Psoas muscle (tissue), 8 donors: ENCODE measurements at places on chromosomes 5 and 9. TPM values are rescaled to one million over a fixed set of nuclear protein-coding genes. Genes with fewer than 3 reads are reported as not detected.
A peak's percentile ranks its signal among the peaks of the same experiment; 100 is the strongest.

Gene SHOC1
- polyA plus RNA-seq, result 0.03 TPM

DNA sequence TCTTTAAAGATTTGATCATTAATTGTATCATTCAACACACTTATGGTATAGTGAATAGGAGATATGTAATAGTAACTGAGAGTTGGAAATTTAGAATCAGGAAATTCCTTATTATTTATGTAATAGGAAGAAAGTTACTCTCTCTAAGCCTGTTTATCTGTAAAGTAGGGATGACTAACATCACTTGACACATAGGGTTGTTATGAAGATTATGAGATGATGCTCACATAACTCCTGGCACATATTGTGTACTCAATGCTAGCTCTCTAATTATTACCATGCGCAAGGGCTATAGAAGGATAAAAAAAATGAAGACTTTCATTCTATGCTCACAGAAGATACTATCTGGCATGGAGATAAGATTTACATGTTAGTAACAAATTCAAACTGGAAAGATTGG lies 149.9 kb downstream of the ISOC1 start:
- no peak for DNase-seq

Gene TAF11L10
- not detected for polyA plus RNA-seq

- no peak for DNase-seq
Observed at GRCh38 chr5:84885485-84886258, 501.0 kb upstream of the EDIL3 start.

DNA sequence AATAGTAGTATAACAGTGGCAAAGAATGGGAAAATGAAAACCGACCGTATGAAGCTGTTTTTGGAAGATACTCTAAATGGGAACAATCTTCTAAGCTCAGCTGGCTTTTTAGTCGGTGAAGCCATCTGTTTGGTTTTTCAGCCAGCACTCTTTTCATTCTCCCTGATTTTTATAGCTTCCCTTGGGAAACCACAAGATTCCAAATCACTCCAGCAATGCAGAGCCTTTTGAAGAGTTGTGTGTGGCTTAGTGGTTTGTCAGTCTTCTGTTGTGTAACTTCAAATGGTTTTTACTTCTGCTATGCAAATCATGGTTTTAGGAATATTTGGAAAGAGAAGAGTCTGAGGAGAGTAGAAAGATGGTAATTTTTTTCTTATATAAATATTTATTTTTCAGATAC lies 180.7 kb downstream of the KDM4C start:
- DNase-seq, result no peak

Gene GLRA1
- not detected for polyA plus RNA-seq

DNA sequence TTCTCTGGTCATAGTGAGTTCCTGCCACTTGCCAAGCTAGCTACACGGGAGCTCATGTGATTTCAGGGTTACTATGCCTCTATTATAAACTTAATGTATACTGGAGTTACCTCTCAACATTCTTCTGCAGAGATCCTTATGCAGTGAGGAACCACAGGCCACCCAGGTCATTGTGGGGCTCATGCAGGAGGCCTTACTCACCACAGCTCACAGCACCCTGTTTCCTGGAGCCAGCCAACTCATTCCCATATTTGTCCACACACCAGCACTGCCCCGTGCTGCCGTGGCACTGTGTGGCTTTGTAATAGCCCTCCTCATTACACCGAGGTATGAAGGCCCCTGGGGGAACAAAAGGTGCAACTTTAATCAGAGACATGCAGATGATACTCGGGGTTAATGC lies 520.0 kb downstream of the SPOCK1 start:
- no peak for DNase-seq

GRCh38 chr9:135504262-135505243 lies 4.1 kb downstream of the MRPS2 start:
- DNase-seq, result peak; percentile 71

DNA sequence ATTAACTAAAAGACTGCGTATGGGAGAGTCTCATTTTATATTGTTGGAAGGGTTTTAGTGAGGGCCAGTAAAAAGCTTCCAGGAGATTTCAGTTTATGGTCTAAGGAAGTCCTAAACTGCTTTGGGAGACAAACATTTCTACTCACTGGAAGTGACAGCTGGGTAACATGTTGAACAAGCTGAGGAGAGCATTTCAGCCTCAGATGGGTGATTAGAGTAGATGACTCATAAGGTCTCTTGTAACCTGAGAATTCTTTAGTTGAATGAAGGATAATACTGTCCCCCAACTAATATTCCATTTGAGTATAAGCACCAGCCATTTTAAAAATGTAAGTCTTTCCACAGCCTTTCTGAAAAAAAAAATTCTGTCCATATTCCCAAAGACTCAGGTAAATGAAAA lies 218.0 kb upstream of the C9orf72 start:
- DNase-seq, result no peak

DNA sequence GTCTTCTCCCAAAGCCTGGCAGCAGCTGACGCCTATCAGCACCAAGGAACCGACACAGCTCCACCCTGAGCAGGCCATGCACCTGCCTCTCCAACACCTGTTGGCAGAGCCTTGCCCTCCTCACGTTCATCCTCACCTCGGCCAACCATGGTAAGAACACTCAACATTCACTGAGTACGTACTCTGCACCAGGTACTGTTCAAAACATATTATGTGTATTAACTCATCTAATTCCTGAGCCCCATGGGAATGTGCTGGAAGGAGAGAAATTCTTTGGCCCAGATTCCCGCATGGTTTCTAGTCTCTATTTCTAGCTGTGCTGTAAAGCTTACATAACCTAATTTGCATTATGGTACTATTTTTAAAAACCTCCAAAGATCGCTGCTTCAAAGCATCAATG lies 86.1 kb downstream of the GPR21 start:
- DNase-seq, result no peak

GRCh38 chr9:109113892-109114609 lies 5.7 kb downstream of the TMEM245 start:
- DNase-seq, result no peak
